Spinal cord (tissue), 10 donors: ENCODE measurements at places on chromosomes 11 and 22. TPM values are rescaled to one million over a fixed set of nuclear protein-coding genes. Genes with fewer than 3 reads are reported as not detected.

GRCh38 chr22:49629586-49630447 lies 197.9 kb downstream of the BRD1 start:
- DNase-seq, result no peak
- H3K4me1 ChIP-seq, result peaks cover 47% of the 10 kb centered on the region
- no peak overlapping the region for H3K4me3 ChIP-seq
- H3K27me3 ChIP-seq, result peaks cover 7% of the 10 kb centered on the region
- no peaks in the 10 kb centered on the region for H3K36me3 ChIP-seq

The SERPING1 gene
- 112 TPM for polyA plus RNA-seq

GRCh38 chr11:116224154-116224888 lies 548.5 kb downstream of the BUD13 start:
- H3K36me3 ChIP-seq, result no peaks in the 10 kb centered on the region
- H3K27me3 ChIP-seq, result no peaks in the 10 kb centered on the region
- H3K4me1 ChIP-seq, result peaks cover 15% of the 10 kb centered on the region
- H3K4me3 ChIP-seq, result no peak overlapping the region
- H3K27ac ChIP-seq, result no peak overlapping the region

The CCDC116 gene
- polyA plus RNA-seq, result 0.63 TPM

DNA sequence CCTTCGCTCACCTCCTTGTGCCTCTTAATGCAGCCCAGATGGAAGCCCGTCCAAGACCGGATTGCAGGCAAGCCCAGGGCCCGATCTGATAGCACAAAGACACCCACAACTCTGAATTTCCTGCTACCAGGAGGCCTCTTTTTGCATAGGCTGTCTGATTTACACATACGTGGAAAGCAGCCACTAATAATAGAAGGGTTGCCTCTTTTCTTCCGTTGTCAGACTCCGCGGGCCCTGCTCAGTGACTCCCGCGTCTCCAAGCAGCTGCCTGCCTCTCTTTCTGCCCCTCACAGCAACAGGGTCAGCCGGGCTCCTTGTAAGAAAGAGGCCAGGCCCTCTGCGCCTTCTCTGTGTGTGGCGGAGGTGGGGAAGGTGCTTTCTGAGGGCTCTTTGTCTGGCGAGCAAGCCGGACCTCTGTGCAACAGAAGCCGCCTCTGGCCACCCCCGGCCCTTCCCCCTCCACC lies 26.7 kb downstream of the FLI1 start:
- H3K27me3 ChIP-seq, result peaks cover 2% of the 10 kb centered on the region
- peaks cover 29% of the 10 kb centered on the region for H3K4me1 ChIP-seq
- peak overlapping the region; percentile 50 for H3K27ac ChIP-seq
- no peak for DNase-seq
- H3K36me3 ChIP-seq, result no peaks in the 10 kb centered on the region

- H3K27me3 ChIP-seq, result no peaks in the 10 kb centered on the region
- no peak overlapping the region for H3K4me3 ChIP-seq
- no peaks in the 10 kb centered on the region for H3K4me1 ChIP-seq
- peaks cover 11% of the 10 kb centered on the region for H3K36me3 ChIP-seq
Observed at GRCh38 chr11:108307751-108308150, 84.9 kb downstream of the ATM start.
